ENCODE measurements at places on chromosomes 1 and 21. TPM values are rescaled to one million over a fixed set of nuclear protein-coding genes. Genes with fewer than 3 reads are reported as not detected.

- no peak for DNase-seq
Measured at GRCh38 chr1:5938101-5938646, 54.1 kb downstream of the NPHP4 start.

DNA sequence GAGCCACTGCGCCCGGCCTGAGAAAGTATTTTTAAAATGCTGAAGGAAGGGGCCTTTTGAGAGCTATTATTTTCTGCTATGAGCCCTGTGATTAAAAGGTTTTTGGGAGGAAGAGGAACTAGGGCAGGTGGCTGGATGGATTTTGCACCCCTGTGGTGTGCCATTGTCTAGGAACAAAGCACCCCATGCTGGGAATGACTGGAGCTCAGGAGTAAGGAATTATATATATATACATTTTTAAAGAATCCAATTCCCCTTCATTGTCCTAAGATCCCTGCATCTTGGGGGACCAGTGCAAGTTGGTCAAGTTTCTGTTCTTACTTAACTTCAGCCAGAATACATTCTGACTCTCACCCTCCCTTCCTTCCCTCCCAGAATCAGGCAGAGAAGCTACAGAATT lies 91.6 kb downstream of the ZNF648 start:
- DNase-seq, result no peak

The BEND5 gene
- polyA plus RNA-seq, result 3.9 TPM

The KIF21B gene
- polyA plus RNA-seq, result 9.1 TPM

DNA sequence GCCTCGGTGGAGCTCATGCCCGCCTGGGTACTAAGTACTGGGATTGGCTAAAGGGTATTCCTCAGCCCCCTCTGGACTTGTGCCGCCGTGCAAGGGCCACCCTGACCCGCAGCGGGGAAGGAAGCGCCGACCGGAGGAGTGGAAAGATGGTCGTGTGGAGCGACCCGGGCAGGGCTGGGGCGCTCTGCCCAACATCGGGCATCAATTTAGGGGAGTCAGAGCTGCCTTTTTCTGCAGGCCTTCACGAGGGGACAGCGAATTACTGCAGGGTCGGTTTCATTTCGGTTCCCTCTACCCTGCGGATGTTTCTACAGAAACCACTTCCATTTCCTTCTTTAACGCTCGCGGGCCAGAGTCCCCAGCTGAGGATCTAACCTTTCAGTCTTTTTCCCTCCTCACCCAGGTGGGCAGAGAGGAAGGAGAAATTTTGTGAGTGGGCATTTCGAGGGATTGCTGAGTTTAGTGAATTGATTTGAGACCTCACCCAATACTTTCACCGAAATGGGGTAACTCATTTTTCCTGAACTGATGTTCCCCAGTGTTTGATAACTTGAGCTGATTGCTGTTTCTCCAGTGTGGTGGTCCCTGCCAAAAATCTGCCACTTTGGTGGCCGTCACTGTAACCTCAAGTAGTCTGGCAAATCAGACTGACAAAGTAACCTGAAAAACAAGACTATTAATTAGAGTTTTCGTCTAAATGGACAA lies 1.1 kb downstream of the TOR1AIP1 start:
- DNase-seq, result peak; percentile 66

The ADGRL2 gene
- polyA plus RNA-seq, result not detected

GRCh38 chr1:113913887-113914664 lies 8.9 kb downstream of the DCLRE1B start:
- DNase-seq, result no peak

GRCh38 chr1:212671342-212672031 lies 28.2 kb downstream of the BATF3 start:
- DNase-seq, result no peak

The MIB2 gene
- 44.0 TPM for polyA plus RNA-seq

The PRAMEF2 gene
- not detected for polyA plus RNA-seq

GRCh38 chr1:59502009-59502691 lies 205.3 kb downstream of the FGGY start:
- no peak for DNase-seq

DNA sequence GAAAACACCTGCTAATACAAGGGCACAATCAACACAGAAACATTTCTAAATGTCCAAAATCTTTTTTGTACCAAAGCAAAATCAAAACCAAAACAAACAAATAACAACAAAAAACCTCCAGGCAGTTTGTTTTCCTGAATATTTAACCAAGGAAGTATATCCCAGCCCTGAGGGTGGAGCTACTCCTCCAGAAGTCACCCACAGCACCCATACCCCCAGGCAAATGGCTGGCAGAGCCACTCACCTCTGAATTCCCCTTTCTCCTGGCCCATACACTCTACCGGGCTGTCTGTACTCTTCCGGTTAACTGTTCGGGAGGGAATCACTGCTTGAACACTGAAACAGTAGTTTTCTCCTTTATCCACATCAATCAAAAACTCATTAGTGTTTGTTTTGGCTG lies 9.5 kb downstream of the F3 start:
- DNase-seq, result no peak

- no peak for DNase-seq
Measured at GRCh38 chr1:246092136-246092535, 414.9 kb downstream of the SMYD3 start.

- DNase-seq, result no peak
Measured at GRCh38 chr1:110164725-110165350, 14.5 kb downstream of the SLC6A17 start.

The FBXO2 gene
- 5.6 TPM for polyA plus RNA-seq

DNA sequence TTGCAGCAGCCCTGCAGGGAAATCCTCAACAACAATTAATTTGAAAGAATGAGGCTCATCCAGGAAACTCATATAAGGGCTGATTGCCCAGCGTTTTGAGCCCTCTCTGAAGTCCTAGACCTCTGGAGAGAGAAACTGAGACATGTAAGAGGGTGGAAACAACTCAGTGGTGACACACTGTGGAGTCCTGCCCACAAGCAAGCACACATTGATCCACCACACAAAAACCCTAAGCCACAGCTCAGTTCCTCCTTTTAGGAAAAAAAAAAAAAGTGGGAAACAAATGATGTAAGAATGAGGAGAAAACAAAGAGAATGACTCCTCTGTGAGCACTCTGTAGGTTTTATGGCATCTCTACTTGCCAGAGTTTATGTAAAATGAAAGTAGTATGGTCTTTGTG lies 22.9 kb upstream of the PLA2G5 start:
- DNase-seq, result no peak

DNA sequence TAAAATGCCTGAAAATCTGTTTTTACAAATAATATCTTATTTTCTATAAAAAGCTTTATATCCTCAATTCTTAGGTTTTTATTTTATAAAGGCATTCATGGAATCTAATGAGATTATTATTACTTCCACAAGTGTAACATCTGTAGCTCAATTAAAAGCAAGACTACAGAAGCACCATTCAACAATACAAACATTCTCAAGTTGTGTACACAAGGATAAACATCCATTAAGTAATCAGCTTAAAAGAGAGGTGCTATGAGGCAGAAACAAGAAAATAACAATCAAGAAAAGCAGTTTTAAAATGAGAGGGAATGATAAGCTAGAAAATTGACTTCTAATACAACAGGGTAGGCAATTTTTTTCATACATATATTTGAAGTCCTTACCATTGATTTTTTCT lies 326.1 kb downstream of the MRPL39 start:
- no peak for DNase-seq

- DNase-seq, result no peak
Measured at GRCh38 chr21:20639026-20639425, 359.2 kb upstream of the NCAM2 start.

The TTC22 gene
- 13.7 TPM for polyA plus RNA-seq

DNA sequence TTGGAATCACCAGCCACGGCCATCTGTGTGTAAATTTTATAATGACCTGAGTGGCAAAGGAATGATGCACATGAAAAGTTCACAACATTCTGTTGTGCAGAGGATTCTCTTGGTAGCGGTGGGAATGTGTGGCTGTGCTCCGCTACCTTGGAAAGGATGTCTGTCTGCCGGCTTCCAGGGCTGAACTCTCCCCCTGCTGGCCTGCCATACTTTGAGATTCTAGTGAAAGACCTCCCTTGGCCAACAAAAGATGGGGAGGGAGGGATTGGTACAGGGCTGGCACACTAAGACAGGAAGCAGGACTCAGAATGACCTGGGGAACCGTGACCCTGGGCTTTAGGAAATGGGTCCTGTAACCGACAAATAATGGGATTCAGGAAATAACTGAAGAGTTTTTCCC lies 194.5 kb upstream of the PLD5 start:
- DNase-seq, result no peak

The APOBEC4 gene
- not detected for polyA plus RNA-seq

- no peak for DNase-seq
Measured at GRCh38 chr1:168279253-168279652, 1.4 kb upstream of the TBX19 start.

- DNase-seq, result no peak
Measured at GRCh38 chr1:44270686-44271628, 57.7 kb downstream of the DMAP1 start.

GRCh38 chr1:177884479-177885021 lies 85.3 kb downstream of the SEC16B start:
- DNase-seq, result no peak

DNA sequence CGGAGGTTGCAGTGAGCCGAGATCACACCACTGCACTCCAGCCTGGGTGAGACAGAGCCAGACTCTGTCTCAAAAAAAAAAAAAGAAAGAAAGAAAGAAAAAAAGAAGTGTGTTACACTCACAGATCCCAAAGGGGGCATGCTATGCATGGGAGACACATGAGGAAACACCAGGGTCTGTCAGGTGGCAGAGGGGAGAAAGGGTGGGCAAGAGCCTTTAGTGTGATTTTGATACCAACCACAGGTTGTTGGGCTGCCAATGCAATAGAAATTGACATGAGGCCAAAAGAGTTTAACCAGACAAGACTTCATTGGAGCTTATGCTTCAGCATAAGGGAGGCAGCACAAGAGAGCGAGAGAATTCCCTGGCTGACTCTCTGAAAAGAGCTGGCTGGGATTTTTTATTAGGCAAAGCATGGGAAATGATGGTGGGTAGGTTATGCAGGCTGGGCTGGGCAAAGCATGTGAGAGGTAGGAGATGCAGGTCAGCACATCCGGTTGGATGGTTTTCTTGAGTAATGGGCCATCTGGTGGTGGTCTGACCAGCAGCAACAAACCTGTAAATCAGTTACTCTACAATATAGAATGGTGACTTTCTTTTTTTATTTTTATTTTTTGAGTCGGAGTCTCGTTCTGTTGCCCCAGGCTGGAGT lies 11.7 kb upstream of the EXTL1 start:
- DNase-seq, result no peak

The XCL2 gene
- 719 TPM for polyA plus RNA-seq

DNA sequence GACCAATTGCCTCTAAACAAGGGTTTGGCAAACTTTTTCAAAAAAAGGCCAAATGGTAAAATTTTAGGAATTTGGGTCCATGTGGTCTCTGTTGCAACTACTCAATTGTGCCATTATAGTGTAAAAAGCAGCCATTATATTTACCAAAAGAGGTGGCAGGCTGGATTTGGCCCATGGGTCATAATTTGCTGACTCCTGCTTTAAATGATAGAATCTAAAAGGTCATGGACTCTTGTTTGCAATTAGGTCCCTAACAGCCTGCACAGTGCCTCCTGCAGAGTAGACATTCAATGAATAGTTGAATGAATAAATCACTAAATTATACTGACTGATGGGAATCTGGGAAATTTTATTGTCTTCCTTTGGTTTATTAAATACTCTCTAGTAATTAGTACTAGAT lies 6.2 kb downstream of the BECN2 start:
- no peak for DNase-seq

- no peak for DNase-seq
Measured at GRCh38 chr1:36981126-36981525, 53.2 kb downstream of the GRIK3 start.

- no peak for DNase-seq
Measured at GRCh38 chr1:159943278-159943640, 2.2 kb downstream of the IGSF9 start.

DNA sequence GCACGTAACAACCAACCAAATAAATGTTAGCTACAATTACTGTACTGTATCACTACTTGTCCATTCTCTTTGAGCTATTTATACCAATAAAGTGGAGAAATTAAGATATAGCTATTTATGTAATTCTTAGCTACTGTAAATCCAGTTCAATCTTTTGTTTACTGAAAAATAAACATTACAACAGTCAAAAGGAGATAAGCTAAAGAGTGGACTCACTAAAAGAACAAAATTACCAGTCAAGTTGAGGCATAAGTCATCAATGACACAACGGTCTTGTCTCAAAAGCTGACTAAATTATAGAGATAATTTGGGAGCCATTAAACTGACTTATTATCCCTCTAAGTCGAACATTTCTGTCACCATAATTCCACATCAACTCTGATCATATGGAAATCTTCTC lies 22.5 kb downstream of the TGFBR3 start:
- no peak for DNase-seq
